ENCODE measurements at places on chromosomes 5 and 9. TPM values are rescaled to one million over a fixed set of nuclear protein-coding genes. Genes with fewer than 3 reads are reported as not detected.

Gene OR1J2
- not detected for total RNA-seq

Gene OTP
- total RNA-seq: not detected

Gene AGXT2
- total RNA-seq: not detected

Gene SHB
- total RNA-seq: 33.9 TPM

Gene FBXO10
- 5.5 TPM for total RNA-seq

Gene GABRA6
- total RNA-seq: not detected

Gene RNF183
- 1.1 TPM for total RNA-seq
